Motor neuron (in vitro differentiated cells): ENCODE measurements at places on chromosomes 5 and 9.
A peak's percentile ranks its signal among the peaks of the same experiment; 100 is the strongest.

- no peak for ATAC-seq
Measured at GRCh38 chr5:80644900-80645299, 9.6 kb upstream of the MSH3 start.

GRCh38 chr9:134858051-134858841 lies 22.4 kb upstream of the FCN2 start:
- no peak for ATAC-seq

DNA sequence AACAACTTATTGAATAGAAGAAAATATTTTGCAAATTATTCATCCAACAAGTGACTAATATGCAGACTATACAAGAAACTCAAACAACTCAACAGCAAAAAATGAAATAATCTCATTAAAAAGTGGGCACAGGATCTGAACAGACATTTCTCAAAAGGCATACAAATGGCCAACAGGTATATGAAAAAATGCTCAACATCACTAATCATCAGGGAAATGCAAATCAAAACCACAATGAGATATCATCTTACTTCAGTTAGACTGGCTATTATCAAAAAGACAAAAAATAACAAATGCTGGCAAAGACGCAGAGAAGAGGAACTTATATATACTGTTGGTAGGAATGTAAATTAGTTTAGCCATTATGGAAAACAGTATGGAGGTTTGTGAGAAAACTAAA lies 1.8 kb upstream of the AMACR start:
- no peak for ATAC-seq

DNA sequence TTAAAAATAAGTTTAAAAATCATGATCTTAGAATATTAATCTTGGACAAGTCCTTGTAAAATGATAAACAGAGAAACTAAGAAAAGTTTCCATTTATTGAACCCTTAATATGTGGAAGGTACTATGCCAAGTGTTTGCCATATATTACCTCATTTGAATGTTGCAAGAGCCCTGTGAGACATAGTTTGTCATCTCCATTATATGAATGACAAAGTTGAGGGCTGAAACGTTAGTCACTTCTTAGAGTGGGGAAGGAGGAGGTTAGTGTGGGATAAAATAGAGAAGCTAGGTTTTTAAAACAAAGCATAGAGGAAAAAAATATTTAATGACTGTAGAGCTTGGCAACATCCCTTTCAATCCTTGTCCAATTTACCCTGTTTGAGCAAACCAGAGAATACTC lies 2.0 kb downstream of the TNC start:
- no peak for ATAC-seq

- no peak for ATAC-seq
Measured at GRCh38 chr9:2502760-2503159, 118.8 kb upstream of the VLDLR start.

- no peak for ATAC-seq
Measured at GRCh38 chr9:131246618-131247017, 29.7 kb downstream of the FAM78A start.

GRCh38 chr9:74630228-74630627 lies 133.1 kb downstream of the RORB start:
- ATAC-seq, result no peak

DNA sequence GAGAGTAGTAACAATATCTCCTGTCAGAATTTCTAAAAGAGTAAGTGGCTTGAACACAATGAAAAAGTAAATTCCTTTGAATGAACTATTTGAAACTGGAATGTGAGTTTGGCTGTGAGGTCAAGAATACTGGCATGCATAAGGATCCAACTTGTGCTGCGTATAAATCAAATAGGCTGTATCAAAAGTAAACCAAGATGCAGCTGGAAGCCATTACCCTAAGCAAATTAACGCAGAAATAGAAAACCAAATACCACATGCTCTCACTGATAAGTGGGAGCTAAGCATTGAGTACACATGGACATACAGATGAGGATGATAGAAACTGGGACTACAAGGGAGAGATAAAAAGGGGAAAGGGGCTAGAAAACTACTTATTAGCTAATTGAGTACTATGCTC lies 24.0 kb upstream of the SRFBP1 start:
- ATAC-seq, result no peak

- no peak for ATAC-seq
Measured at GRCh38 chr5:124584991-124585715, 161.3 kb downstream of the ZNF608 start.

GRCh38 chr5:149939546-149939945 lies 5.0 kb downstream of the PDE6A start:
- no peak for ATAC-seq

DNA sequence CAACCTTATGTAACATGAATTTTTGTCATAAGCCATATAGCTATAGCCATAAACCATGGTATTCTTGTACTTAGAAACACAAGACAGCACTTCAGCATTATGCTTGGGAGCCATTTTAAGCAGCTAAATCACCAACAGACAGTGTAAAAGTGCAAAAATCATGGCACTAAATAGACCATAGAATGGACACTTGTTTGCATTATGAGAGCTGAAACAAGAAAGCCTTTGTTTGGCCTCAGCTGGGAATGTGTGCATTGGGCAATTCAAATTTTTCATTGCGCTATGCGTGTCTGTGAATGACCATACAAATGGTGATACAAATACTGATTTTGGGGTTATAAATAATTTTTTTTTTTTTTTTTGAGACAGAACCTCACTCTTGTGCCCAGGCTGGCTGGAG lies 23.7 kb downstream of the KDM4C start:
- peak; percentile 45 for ATAC-seq

DNA sequence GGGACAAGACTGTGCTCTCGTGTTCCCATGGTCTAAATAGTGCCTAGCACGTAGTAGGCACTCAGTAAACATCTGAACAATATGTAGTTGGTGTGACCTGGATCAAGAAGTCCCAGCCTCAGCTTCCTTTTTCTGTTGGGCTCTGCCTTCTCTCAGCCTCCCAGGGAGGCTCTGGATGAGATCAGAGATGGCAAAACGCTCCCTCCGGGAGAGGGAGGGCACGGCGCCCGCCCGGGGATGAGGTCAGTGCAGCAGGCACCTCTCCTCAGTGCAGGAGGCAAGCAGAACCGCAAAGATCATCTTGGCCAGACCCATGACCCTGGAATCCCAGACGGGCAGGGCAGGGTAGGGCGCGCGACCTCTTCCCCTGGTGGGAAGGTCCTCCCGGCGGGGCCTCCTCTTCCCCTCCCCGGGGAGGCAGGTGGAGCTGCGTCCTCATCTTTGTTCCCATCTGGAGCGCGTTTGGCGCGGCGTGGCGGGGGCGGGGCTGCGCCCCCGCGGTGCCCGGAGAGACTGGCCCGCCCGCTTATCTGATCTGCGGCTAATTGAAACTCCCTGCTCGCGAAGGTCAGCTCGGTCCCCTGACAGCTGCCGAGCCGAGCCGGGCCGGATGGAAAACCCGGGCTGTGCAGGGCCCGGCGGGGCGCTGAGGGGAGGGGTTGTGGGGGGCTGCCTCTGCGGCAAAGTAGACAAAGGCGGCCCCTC lies 60.9 kb downstream of the CXXC5 start:
- peak; percentile 62 for ATAC-seq

- ATAC-seq, result no peak
Measured at GRCh38 chr5:33891446-33891787, 373 bp downstream of the ADAMTS12 start.

DNA sequence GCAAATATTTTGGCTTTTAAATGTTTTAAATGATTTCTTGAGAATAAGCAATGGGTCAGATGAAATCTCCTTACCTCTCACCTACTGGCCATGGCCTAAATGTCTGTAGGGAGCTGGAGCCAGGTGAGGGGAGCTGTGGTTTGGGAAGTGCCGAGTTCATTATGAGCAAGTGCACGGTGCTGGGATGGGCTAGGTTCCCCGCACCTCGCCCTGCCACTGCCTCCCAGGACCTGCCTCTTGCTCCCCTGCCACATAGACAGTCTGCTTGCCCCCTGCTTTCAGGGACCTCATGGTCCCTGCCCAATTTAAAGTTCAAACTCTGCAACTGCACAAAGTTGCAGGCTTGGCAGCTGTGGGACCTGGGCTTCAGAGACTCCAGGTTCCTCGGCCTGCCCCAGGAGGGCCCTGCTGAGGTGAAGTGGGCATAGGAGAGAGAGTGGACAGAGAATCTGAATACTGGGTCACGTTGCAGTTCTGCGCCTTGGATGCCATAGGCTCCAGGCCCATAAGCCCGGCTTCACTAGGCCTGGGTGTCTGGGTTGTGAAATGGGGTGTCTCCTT lies 5.4 kb downstream of the OR13J1 start:
- ATAC-seq, result no peak

DNA sequence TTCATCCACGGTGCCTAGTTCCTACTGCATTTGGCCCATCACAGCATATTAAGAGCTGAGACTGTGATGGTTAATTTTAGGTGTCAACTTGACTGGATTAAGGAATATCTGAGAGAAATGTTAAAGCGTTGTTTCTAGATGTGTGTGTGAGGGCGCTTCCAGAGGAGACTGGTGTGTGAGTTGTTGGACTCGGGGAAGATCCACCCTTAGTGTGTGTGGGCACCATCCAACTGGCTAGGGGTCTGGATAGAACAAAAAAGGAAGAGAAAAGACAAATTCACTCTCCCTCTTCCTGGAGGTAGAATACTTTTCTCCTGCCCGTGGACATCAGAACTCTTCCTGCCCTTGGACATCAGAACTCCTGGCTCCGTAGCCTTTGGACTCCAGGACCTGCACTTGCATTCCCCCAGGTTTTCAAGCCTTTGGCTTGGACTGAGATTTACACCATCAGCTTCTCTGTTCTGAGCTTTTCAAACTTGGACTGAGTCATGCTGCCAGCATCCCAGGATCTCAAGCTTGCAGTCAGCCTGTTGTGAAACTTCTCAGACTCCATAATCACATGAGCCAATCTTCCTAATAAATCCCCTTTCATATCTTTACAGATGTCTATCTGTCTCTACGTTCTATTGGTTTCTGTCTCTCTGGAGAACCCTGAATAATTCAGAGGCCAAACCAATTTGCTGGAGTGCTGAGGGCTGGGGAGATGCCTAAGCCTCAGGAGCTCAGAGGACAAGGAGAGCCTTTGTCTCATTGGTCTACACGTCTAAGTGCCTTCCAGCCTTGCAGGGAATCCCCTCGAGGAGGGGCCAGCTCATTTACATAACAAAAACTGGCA lies 164.5 kb downstream of the DCP2 start:
- ATAC-seq, result peak; percentile 81

GRCh38 chr9:109600142-109600541 lies 102.0 kb upstream of the PTPN3 start:
- ATAC-seq, result peak; percentile 56

DNA sequence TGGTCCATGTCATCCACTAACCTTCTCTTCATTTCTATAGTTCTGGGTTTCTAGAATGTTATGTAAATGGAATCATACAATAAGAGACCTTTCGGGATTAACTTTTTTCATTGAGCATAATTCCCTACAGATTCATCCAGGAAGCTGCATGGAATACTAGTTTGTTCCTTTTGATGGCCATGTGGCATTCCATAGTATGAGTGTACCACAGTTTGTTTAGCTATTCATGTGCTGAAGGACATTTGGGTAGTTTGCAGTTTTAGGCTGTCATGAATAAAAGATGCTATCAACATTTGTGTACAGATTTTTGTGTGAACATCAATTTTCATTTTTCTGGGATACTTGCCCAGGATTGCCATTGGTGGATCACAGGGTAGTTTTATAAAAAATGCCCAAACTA lies 6.8 kb upstream of the SPTLC1 start:
- ATAC-seq, result no peak

GRCh38 chr9:81787747-81788632 lies 98.6 kb upstream of the TLE1 start:
- ATAC-seq, result no peak

- peak; percentile 36 for ATAC-seq
Measured at GRCh38 chr5:35898952-35899660, 39.3 kb downstream of the CAPSL start.

- no peak for ATAC-seq
Measured at GRCh38 chr5:39919876-39920275, 495.1 kb upstream of the DAB2 start.

- ATAC-seq, result no peak
Measured at GRCh38 chr5:142472306-142472951, 147.6 kb upstream of the SPRY4 start.

DNA sequence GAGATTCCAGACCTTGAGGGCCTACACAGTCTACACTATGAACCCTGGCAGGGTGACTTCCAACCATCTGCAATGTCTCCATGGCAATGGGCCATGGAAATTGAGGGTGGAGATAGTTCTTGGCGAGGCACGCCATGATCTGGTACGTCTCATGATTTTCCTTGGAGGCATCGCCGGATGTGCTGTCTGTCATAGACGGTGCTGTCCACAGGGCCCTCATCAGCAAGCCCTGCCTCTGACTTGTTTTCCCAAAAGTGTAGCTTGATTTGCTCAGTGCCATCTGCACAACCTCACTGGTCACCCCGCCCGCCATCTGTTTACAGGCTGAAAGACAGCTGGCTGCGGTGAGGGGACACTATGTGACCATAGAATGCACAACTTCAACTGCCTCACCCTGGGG lies 73.5 kb downstream of the BOD1 start:
- no peak for ATAC-seq

DNA sequence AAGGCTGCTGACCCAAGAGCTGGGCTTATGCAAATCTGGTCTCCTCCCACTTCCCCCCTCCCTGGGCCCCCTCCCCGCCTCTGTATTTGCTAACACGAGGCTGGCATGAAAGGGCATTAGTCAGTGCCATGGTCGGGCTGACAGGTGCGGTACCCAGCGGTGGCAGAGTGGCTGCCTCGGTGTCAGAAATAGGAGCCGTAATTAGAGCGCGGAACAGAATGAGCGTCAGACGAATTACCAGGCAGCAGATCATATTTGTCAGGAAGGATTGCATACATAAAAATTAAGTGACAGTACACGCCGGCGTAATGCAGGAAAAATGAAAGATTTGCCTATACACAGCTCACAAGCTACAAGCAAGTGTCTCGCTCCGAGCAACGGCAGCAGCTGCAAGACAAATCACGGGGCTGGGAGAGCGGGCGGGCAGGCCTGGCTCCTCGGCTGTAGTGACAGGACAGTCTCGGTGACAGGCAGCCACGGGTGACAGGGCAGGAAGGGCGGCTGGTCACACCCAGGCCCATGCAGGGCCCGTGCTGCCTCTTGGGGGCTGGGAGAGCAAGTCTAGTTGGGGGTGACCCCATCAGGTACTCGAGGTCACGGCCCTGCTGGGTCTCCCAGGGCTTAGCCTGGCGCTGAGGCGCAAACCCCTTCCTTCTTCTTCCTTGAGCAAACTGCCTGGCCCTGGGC lies 72.4 kb downstream of the NEK6 start:
- ATAC-seq, result peak; percentile 76

- no peak for ATAC-seq
Measured at GRCh38 chr9:88680041-88680440, 145.1 kb downstream of the NXNL2 start.

- ATAC-seq, result no peak
Measured at GRCh38 chr5:173653822-173654523, 37.5 kb upstream of the BOD1 start.

DNA sequence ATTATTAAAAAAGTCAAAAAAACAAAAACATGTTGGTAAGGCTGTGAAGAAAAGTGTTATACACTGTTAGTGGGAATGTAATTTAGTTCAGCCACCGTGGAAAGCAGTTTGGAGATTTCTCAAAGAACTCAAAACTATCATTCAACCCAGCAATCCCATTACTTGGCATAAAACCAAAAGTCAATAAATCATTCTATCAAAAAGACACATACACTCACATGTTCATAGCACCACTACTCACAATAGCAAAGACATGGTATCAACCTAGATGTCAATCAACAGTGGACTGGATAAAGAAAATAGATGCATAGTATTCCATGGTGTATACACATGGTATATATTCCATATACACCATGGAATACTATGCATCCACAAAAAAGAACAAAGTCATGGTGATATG lies 148.3 kb upstream of the ACOT12 start:
- ATAC-seq, result no peak
